NCI-H748 treated with DMSO at 0.1 percent for 48 hours (cell line): ENCODE measurements at places on chromosomes 1 and 21.

GRCh38 chr1:212967801-212968200 is 17.5 kb downstream of the VASH2 start:
- DNase-seq, result no peak

- no peak for DNase-seq
Measured at GRCh38 chr1:84426376-84426775, 28.1 kb downstream of the DNASE2B start.

- peak; percentile 93 for DNase-seq
Measured at GRCh38 chr1:165069829-165070228, 286.7 kb downstream of the LMX1A start.

- no peak for DNase-seq
Measured at GRCh38 chr1:227166559-227166958, 151.7 kb downstream of the CDC42BPA start.

DNA sequence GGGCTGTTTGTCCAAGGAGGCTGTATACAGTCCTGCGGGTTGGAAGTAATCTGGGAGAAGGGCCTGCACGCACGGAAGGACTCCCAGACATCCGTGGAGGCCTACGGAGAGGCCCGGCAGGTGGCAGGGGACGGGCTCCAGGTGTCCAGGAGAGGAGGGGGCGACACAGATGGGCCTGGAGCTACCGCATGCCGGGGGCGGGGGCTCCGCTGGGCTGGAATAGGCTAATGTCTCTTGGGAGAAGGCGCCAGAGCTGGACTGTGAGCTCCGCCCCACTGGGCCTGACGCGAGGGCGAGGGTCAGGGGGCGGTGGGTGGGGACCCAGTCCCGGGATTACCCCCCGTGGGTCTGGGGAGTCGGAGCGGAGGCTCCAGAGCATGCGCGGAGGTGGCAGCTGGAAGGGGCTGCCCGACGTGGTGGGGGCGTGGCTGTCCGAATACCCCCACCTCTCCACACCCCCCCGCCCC is 659 bp downstream of the AGO1 start:
- DNase-seq, result peak; percentile 11

- DNase-seq, result no peak
Measured at GRCh38 chr1:152398812-152399698, 15.0 kb downstream of the CRNN start.

GRCh38 chr1:36778740-36779139 is 255.6 kb downstream of the GRIK3 start:
- peak; percentile 2 for DNase-seq

GRCh38 chr1:243495442-243496186 is 239.8 kb downstream of the SDCCAG8 start:
- DNase-seq, result no peak
